Muscle of leg (tissue), 16 donors: ENCODE measurements at places on chromosomes 11 and 22.

DNA sequence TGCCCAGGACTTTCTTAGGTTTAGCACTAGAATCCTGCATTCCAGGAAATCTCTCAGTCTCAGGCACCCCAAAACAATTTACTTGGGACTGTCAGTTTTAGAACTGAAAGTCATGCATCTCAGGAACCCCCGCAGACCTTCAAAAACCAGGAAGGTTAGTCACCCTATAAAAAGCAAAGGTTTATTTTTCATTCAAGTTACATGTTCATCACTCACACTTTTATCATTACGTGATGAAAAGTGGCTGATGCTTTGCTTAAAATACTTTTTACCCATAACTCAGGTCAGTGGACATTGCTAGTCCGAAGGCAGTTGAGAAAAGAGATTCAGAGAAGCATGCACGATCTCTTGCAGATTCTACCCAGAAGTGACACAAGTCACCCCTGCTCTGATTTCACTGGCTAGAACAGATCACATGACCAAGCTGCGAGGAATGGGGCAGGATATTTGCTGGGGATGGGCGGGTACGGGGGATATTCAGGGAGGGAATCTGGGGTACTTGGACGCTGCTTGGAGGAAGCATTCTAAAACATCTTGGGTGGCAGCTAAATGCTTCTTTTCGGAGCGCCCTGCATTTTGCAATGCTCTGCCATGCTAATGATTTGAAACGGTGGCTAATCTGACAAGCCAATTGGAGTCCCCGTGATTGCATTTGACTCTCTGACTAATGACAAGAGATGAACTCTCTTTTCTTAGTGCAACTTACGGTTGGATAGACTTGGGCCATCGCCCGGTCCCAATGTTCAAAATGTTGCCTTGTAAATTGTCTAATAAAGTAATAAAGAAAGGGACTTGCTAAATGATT is 110.2 kb downstream of the MIAT start:
- no peak for DNase-seq
- peaks cover 3% of the 10 kb centered on the region for H3K4me1 ChIP-seq
- H3K4me3 ChIP-seq: no peak overlapping the region
- H3K36me3 ChIP-seq: no peaks in the 10 kb centered on the region
- no peak overlapping the region for H3K27ac ChIP-seq

- H3K36me3 ChIP-seq: no peaks in the 10 kb centered on the region
- H3K27ac ChIP-seq: no peak overlapping the region
- H3K4me1 ChIP-seq: peaks cover 1% of the 10 kb centered on the region
- DNase-seq: no peak
Observed at GRCh38 chr22:22403771-22404170, 104.8 kb downstream of the ZNF280B start.

GRCh38 chr22:24335496-24335895 is 64.9 kb downstream of the SPECC1L start:
- no peak overlapping the region for H3K4me3 ChIP-seq
- no peaks in the 10 kb centered on the region for H3K27me3 ChIP-seq
- H3K36me3 ChIP-seq: peaks cover 23% of the 10 kb centered on the region
- no peak for DNase-seq
- peaks cover 4% of the 10 kb centered on the region for H3K4me1 ChIP-seq
- H3K27ac ChIP-seq: no peak overlapping the region

GRCh38 chr11:74138021-74138420 is 32.8 kb downstream of the C2CD3 start:
- H3K27ac ChIP-seq: peak overlapping the region; percentile 84
- no peak overlapping the region for H3K4me3 ChIP-seq
- H3K4me1 ChIP-seq: peaks cover 11% of the 10 kb centered on the region
- no peaks in the 10 kb centered on the region for H3K27me3 ChIP-seq
- peak; percentile 59 for DNase-seq

DNA sequence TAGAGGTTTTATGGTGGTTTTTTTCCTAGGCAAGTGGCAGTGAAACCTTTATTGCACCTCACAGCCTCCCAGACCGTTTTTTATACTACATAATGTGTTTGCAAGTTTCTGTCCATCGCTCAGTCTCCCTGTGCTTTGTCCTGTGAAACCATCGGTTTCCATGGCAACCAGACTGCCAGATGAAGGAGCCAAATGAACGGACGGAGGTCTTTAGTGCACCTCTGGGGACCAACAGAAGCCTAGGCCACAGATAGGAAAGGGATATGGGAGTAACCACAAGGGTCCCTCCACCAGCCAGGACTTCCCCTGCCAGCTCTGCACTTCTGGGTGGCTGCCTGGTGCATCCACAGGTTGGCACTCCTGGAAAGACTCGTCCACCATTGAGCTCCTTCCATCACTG is 165.0 kb downstream of the CHST1 start:
- no peak overlapping the region for H3K27ac ChIP-seq
- DNase-seq: peak; percentile 72
- no peaks in the 10 kb centered on the region for H3K27me3 ChIP-seq
- no peak overlapping the region for H3K4me3 ChIP-seq
- peaks cover 17% of the 10 kb centered on the region for H3K4me1 ChIP-seq

- no peaks in the 10 kb centered on the region for H3K36me3 ChIP-seq
- H3K27me3 ChIP-seq: no peaks in the 10 kb centered on the region
- H3K27ac ChIP-seq: no peak overlapping the region
- DNase-seq: no peak
- H3K4me3 ChIP-seq: no peak overlapping the region
Observed at GRCh38 chr11:94049351-94049750, 28.2 kb downstream of the HEPHL1 start.

GRCh38 chr22:45179276-45180049 is 15.7 kb downstream of the NUP50 start:
- H3K4me3 ChIP-seq: no peak overlapping the region
- H3K36me3 ChIP-seq: peaks cover 42% of the 10 kb centered on the region
- DNase-seq: no peak
- no peak overlapping the region for H3K27ac ChIP-seq
- no peaks in the 10 kb centered on the region for H3K27me3 ChIP-seq

GRCh38 chr11:125945011-125945796 is 640 bp upstream of the VSIG10L2 start:
- H3K27me3 ChIP-seq: peaks cover 5% of the 10 kb centered on the region
- no peaks in the 10 kb centered on the region for H3K36me3 ChIP-seq

GRCh38 chr11:74493791-74494630 is 487 bp upstream of the LIPT2 start:
- peaks cover 11% of the 10 kb centered on the region for H3K4me1 ChIP-seq
- H3K4me3 ChIP-seq: peak overlapping the region; percentile 57
- H3K27ac ChIP-seq: peak overlapping the region; percentile 78
- H3K36me3 ChIP-seq: no peaks in the 10 kb centered on the region
- DNase-seq: no peak

- H3K36me3 ChIP-seq: no peaks in the 10 kb centered on the region
- H3K27me3 ChIP-seq: no peaks in the 10 kb centered on the region
- peak; percentile 88 for DNase-seq
Observed at GRCh38 chr22:23128269-23129108, 13.3 kb downstream of the RSPH14 start.

GRCh38 chr11:1006762-1007161 is 29.8 kb downstream of the MUC6 start:
- no peaks in the 10 kb centered on the region for H3K27me3 ChIP-seq
- peak; percentile 72 for DNase-seq
- peaks cover 70% of the 10 kb centered on the region for H3K36me3 ChIP-seq
- peaks cover 43% of the 10 kb centered on the region for H3K4me1 ChIP-seq

DNA sequence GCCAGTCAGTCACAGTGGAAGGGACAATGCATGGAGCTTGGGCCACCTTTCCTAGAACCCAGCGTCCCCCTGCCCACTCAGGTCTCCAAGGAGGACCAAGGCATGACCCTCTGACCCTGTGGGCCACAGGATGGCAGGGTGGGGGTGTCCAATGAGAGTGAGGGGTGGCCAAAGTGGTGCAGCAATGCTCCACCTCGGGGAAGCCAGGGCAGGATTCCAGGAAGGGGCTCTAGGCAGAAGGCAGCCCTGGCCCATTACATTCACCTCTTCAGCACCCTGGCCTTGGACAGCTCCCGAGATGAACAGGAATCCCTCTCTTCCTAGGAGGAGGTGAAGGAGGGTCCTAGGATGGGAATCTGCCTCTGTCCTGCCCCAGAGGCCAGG is 597.5 kb downstream of the BRD1 start:
- no peaks in the 10 kb centered on the region for H3K4me1 ChIP-seq
- peaks cover 2% of the 10 kb centered on the region for H3K27me3 ChIP-seq
- H3K27ac ChIP-seq: no peak overlapping the region
- no peak overlapping the region for H3K4me3 ChIP-seq
- H3K36me3 ChIP-seq: no peaks in the 10 kb centered on the region

GRCh38 chr11:30936491-30936890 is 350.3 kb upstream of the MPPED2 start:
- no peaks in the 10 kb centered on the region for H3K27me3 ChIP-seq
- no peaks in the 10 kb centered on the region for H3K36me3 ChIP-seq
- no peak for DNase-seq
- no peaks in the 10 kb centered on the region for H3K4me1 ChIP-seq
- no peak overlapping the region for H3K27ac ChIP-seq

DNA sequence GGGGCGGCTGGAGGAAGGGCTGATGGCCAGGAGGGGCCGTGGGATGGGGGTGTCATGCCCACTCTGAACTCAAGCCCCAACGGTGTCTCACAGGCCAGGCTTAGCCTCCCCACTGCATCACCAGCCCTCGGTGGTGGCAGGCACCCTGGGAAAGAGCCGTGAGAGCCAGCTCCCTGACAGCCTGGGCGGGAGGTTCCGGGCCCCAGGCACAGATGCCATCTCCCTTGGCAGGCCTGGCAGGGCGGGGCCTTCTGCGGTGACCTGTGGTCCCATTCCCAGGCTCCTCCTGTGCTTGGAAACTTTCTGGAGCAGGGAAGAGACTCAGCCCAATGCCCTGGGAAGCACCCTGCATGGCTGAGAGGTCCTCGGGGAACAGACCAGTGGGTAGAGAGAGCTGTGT is 4.8 kb downstream of the PHLDA2 start:
- no peak for DNase-seq
- peaks cover 34% of the 10 kb centered on the region for H3K27me3 ChIP-seq
- H3K4me3 ChIP-seq: no peak overlapping the region
- H3K4me1 ChIP-seq: peaks cover 24% of the 10 kb centered on the region
- no peaks in the 10 kb centered on the region for H3K36me3 ChIP-seq

GRCh38 chr11:66866511-66866986 is 9.7 kb downstream of the LRFN4 start:
- H3K4me3 ChIP-seq: no peak overlapping the region
- peaks cover 22% of the 10 kb centered on the region for H3K36me3 ChIP-seq
- H3K27me3 ChIP-seq: no peaks in the 10 kb centered on the region
- DNase-seq: peak; percentile 82

DNA sequence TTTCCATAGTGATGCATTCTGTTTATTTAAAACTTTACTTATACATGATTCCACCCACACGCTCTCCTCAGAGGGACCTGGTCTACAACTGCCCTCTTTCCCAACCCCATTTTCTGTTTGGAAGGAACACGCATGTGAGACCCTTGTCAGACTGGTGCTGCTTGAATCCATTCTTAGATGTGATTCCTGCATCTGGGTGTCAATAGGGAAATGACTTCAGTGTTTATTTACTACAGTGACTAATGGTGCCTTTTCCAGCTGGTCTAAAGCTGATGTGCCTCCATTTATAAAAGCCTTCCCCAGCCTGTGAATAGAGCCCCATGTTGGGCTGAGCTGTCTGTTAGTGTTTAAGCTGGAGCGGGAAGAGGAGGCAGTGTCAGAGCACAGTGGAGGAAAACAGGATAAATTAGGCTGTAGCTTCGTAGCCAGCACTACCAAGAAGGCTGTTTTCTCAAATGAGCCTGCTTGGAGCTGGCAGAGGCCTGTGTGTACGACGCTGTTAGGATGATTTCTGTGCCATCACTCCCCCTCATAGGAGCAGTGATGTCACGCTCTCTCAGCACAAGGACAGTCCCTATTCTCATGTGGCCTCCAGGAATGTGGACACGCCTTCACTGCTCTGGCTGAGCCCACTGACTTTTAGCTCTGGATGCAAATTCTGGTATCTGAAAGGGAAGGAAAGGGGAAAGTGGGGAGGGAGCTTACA is 18.9 kb upstream of the C11orf96 start:
- no peaks in the 10 kb centered on the region for H3K27me3 ChIP-seq
- H3K4me1 ChIP-seq: peaks cover 67% of the 10 kb centered on the region
- no peak overlapping the region for H3K4me3 ChIP-seq
- H3K36me3 ChIP-seq: peaks cover 34% of the 10 kb centered on the region
- DNase-seq: peak; percentile 89
- H3K27ac ChIP-seq: peak overlapping the region; percentile 82

DNA sequence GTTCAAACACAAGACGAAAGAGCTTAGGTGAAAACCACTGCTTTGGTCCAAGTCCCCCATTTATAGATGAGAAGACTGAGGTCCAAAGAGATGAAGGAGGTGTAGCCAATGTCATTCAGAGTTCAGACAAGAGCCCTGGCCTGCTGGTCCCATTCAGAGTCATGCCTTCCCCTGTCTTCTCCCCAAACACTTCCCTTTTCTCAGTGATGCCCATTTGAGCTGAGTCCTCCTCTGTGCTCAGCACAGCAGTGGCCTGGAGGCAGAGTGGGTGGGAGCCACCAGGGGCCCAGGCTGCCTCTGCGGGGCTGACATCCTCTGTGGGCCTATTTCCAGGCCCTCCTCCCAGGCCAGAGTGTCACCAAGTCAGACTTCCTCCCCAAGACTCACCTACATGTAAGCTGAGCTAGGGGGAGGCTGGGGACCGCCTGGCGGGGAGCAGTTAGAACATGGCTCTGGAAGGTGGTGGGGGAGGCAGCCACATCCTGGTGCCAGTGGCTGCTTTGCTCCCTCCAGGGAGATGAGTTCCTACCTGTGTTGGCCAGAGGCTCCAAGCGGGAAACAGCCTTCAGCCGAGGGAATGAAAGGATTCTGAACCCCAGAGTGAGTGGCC is 22.4 kb upstream of the LRRC10B start:
- H3K4me3 ChIP-seq: no peak overlapping the region
- peaks cover 39% of the 10 kb centered on the region for H3K4me1 ChIP-seq
- DNase-seq: no peak
- no peak overlapping the region for H3K27ac ChIP-seq
- H3K36me3 ChIP-seq: no peaks in the 10 kb centered on the region

GRCh38 chr22:43823353-43823908 is 11.3 kb upstream of the EFCAB6 start:
- H3K27me3 ChIP-seq: no peaks in the 10 kb centered on the region
- peaks cover 74% of the 10 kb centered on the region for H3K4me1 ChIP-seq
- no peak for DNase-seq
- H3K36me3 ChIP-seq: no peaks in the 10 kb centered on the region
- no peak overlapping the region for H3K4me3 ChIP-seq
